NCI-H82 (cell line): ENCODE measurements at places on chromosomes 7 and 10.

DNA sequence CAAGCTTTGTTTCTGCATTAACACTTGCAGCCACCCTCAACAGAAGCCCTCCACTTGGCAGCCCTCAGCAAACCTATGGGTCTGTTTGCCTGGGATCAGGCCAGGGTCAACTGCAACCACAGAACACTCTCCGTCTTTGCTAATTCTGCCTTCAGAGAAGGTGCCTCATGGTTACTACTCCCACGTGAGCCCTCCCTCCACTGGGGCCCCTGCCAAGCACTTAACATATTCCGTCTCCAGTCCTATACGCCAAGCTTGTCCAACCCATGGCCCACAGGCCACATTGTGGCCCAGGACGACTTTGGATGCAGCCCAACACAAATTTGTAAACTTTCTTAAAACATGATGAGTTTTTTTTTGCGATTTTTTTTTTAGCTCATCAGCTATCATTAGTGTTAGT lies 54.7 kb downstream of the HSPA12A start:
- no peak for DNase-seq

DNA sequence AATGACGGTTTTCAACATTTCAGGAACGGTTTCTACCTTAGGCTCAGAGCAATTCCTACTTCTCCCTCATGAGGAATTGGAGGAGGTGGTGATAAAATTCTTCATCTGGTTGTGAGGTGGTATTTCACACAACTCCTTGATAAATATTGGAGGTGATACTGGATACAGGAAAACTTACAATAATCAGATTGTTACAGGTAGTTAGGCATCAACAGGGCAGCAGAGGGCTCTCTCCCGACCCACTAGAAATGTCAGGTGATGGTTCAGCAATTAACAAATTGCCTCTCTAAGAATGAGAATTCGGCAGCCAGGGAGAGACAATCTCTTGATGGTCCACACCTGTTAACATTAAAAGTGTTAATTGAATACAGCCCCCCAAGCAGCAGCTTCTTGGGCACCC lies 22.6 kb downstream of the ZNF786 start:
- no peak for DNase-seq

GRCh38 chr7:122543166-122543565 lies 155.8 kb downstream of the RNF133 start:
- DNase-seq = no peak

GRCh38 chr7:115662676-115663075 lies 367.9 kb downstream of the TFEC start:
- DNase-seq = no peak

DNA sequence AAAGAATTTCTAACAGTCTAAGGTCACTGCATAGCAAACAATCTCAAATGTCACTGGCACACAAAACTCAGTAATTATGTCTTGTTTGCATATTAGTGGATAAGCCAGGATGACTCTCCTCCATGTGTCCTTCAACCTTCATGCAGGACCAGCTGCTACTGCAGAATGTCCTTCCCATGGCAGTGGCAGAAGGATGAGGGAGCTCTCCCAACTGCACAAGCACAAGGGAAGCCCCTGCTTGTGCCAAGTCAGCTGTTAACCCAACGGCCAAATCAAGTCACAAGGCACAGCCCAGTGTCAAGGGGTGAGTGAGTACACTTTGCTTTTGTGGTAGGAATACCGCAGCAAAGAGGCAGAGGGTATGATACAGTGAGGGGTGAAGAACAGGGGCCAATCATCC lies 59.3 kb upstream of the VWC2 start:
- DNase-seq = no peak

GRCh38 chr10:62234077-62234605 lies 34.5 kb downstream of the RTKN2 start:
- DNase-seq = no peak

DNA sequence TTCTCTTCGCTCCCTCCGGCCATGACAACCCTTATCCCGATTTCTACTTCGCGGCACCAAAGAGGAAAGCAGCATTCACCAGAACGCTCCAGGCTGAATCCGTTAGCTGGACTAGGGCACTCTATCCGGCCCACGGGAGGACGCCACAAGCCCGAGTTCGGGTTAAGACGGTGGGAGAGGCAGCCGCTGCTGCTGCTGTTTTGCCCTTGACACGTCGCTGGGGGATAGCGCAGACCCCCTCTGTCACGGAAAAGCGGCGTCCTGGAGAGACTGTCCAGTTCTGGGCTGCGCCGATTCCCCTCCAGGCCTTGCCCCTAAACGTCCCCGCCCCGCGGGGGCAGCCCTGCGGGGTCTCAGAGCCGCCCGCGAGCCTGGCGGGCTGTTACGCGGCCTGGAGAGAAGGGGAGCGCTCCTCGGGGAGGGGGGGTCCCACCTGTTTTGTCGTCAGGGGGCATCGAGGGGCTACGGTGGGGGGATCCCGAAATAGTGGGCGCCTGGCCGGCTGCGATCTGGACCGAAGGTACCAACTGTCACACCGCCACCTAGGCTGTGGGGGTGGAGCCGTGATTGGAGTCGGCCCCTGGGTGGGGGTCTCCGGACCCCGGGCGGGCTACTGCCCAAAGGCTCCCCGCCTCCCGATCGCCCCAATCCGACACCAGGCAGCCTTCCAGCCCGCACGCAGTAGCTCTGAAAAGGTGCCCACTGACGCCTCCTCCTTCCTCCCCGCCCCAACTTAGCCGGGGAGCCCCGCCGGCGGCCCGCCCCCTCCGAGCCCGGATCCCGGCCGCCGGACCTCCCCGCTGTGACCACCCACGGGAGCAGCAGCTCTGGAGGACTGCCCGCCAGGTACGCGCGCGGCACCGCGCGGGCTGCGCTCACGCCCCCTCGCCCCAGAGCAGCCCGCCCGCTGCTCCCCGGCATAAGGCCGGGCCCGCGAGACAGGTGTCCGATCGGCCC lies 772 bp downstream of the SGMS1 start:
- peak; percentile 41 for DNase-seq

GRCh38 chr10:3451516-3452172 lies 279.1 kb upstream of the PITRM1 start:
- DNase-seq = no peak

GRCh38 chr7:44264221-44264931 lies 61.0 kb downstream of the CAMK2B start:
- peak; percentile 83 for DNase-seq

GRCh38 chr7:1291845-1292765 lies 59.4 kb downstream of the UNCX start:
- no peak for DNase-seq

DNA sequence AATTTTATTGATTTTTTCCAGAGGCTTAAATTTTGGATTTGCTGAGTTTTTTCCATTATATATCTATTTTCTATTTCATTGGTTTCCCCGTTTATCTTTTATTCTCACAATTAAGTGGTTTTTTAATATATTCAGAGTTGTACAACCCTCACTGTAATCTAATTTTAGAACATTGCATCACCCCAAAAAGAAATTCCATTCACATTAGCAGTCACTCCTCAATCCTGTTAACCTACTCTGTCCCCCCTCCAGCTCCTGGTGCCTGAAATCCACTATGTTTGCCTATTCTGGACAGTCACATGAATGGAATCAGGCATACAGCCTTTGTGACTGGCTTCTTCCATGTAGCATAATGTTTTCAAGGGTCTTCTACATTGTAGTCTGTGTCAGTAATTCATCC lies 55.8 kb upstream of the ITGA8 start:
- DNase-seq = no peak

DNA sequence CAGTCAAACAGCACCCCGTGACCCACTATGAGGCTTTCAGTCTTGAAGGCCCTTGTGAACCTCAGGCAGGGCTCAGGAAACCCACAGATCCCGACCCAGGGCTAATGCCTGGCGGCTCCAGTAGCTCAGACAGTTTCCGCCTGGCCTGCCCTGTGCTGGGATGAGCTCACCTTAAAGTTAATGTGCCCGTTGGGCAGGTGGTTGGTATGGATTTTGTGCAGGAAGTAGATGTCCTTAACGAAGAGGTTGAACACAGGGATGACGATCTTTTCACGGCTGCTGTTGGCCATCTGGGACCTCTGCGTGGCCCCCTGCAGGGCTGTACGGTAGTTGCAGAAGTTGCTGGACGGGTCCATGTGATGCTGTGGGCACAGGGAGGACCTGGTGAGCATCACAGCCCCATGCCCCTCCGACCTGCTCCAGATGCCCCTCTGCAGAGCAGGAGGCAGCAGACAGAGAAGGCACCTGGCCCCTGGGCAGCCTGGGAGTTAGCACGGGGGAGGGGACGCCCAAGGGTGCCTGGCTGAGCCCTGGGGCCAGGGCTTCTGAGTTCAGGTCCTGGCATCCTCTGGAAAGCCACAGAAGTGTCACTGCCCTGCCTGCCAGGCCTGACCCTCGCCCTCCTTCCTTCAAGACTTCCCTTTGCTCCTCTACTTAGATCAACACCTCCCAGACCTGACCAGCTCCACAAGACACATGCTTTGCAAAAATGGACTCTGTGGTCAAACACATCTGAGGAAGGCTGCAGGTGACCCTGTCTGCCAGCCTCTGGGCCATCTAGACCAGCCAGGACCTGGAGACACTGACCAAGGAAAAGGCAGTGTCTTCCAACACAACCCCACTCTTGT lies 59.8 kb downstream of the CSGALNACT2 start:
- peak; percentile 37 for DNase-seq

GRCh38 chr7:157928171-157928794 lies 591.5 kb downstream of the DNAJB6 start:
- no peak for DNase-seq

DNA sequence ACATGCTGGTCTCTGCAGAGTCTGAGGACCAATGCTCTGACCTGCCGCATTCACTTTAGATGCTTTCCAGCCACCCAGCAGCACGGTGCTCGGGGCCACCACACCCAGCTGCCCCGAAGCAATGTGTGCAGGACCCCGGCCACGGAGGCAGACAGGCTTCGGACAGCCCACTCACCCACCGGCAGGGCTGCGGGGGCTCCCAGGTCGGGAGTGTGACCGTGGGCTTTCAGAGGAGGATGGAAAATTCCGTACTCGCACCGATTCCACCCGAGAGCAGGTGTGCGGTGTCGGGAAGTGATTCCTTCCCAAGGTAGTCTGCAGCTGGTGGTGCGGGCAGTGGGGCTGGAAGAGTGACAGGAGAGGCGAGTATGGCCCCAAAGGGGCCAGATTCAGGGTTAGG lies 190.9 kb downstream of the DNAJB6 start:
- DNase-seq = no peak

DNA sequence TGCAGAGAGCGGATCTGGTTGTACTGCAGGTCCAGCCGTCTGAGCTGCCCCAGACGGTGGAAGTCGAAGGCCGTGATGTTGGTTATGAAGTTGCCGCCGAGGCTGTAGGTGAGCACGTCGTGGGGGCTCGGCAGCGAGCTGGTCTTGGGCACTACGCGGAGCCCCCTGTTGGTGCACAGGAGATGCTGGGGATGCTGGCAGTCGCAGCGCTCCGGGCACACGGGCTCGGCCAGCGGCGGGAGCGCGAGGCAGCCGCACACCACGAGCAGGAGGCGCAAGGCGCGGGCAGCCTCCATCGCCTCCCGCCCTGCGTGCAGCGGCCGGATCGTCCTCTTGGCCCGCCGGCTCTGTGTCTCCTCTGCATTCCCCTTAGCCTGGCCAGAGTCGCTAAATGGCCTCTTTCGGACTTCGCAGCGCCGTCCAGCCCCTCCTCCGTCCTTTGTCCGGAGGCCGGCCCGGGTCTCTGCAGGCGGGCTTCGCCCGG lies 337 bp downstream of the TRIL start:
- DNase-seq = no peak

GRCh38 chr7:12351843-12352242 lies 51.8 kb downstream of the VWDE start:
- DNase-seq = no peak

- DNase-seq = no peak
These were observed 577.7 kb upstream of the AUTS2 start for GRCh38 chr7:69020536-69020935.

DNA sequence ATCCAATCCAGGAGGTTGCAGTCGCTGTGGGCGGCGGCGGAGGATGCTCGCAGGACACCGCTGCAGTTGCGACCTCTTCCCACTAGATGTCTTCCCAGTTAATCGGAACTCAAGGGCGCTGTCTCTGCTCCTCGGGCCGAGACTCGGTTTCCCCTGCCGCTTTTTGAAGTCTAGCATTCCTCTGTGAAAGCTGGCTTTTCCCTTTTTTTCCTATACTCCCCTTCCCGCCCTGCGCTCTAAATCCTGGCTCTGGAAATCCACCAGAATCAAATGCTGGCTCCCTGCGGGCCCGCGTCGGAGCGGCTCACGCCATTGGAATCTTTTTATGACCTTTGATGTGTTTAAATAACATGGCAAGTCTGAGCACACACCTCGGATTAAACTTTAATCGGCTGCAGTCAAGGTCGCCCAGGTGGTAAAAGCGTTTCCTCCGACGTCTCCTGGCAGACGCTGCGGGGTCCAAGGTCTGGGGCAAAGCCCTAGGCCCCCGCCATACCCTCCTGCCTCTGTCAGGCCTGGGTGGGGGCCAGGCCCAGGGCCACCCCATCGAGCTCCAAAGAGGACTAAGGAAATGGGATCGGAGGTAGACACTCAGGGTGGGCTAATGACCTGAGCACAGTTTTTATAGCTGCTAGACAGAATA lies 10.7 kb upstream of the HOXA13 start:
- peak; percentile 60 for DNase-seq

GRCh38 chr7:71286336-71286735 lies 154.4 kb downstream of the GALNT17 start:
- DNase-seq = no peak

DNA sequence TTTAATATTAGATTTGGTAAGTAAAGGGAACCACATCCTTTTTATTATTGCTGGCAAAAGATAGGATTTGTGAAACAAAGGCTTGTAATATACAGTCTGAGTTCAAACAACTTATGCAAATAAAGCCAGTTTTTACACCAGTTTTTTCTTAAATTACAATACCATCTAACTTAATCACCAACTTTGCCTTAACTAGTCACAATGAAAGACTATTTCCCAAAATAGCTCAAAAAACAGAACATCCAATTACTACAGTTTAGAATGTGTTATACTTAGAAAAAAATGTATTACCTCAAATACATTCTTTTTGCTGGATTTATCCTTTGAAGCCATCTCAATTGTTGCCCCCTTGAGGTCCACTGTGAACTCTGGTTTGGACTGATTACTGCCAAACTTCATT lies 108.5 kb downstream of the ARHGAP12 start:
- no peak for DNase-seq

GRCh38 chr7:148535217-148535616 lies 55.3 kb upstream of the C7orf33 start:
- peak; percentile 67 for DNase-seq
